ENCODE measurements at places on chromosomes 2 and 18. TPM values are rescaled to one million over a fixed set of nuclear protein-coding genes. Genes with fewer than 3 reads are reported as not detected.

The IL1RL2 gene
- not detected for total RNA-seq

GRCh38 chr2:220887876-220888275 is 684.2 kb downstream of the EPHA4 start:
- peaks cover 18% of the 10 kb centered on the region for H3K4me1 ChIP-seq
- peaks cover 6% of the 10 kb centered on the region for H3K36me3 ChIP-seq
- DNase-seq: no peak
- peaks cover 2% of the 10 kb centered on the region for H3K27me3 ChIP-seq
- no peak overlapping the region for H3K4me3 ChIP-seq
- no peak overlapping the region for H3K27ac ChIP-seq

GRCh38 chr2:76517574-76517909 is 806.8 kb upstream of the GCFC2 start:
- H3K27me3 ChIP-seq: no peaks in the 10 kb centered on the region
- H3K4me3 ChIP-seq: no peak overlapping the region
- H3K27ac ChIP-seq: no peak overlapping the region
- DNase-seq: no peak

The TMEM182 gene
- total RNA-seq: 1.5 TPM

DNA sequence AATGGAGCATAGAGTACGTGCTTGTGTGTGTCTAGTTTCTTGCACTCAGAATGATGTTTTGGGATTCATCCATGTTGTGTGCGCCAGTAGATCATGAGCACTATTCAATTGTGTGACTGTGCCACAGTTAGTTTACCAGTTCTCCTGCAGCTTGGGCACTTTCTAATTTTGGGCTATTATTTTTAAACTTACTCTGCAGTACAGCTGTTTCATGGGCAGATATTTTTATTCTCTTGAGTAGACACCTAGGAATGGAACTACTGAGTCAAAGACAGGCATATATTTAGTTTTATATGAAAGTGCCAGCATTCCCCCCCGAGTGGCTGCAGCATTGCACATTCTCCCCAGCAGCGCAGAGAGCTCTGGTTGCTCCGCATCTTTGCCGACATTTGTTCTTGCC is 74.8 kb downstream of the IL1R2 start:
- H3K4me1 ChIP-seq: peaks cover 66% of the 10 kb centered on the region
- peak overlapping the region; percentile 97 for H3K27ac ChIP-seq
- H3K27me3 ChIP-seq: no peaks in the 10 kb centered on the region
- DNase-seq: no peak
- peaks cover 20% of the 10 kb centered on the region for H3K36me3 ChIP-seq

GRCh38 chr2:7011356-7012083 is 94.3 kb downstream of the RNF144A start:
- H3K4me1 ChIP-seq: no peaks in the 10 kb centered on the region
- peak; percentile 41 for DNase-seq

- no peaks in the 10 kb centered on the region for H3K27me3 ChIP-seq
- no peaks in the 10 kb centered on the region for H3K4me1 ChIP-seq
- DNase-seq: no peak
- H3K4me3 ChIP-seq: no peak overlapping the region
- H3K36me3 ChIP-seq: no peaks in the 10 kb centered on the region
- H3K27ac ChIP-seq: no peak overlapping the region
Observed at GRCh38 chr18:76195601-76196000, 299.4 kb downstream of the ZNF516 start.

DNA sequence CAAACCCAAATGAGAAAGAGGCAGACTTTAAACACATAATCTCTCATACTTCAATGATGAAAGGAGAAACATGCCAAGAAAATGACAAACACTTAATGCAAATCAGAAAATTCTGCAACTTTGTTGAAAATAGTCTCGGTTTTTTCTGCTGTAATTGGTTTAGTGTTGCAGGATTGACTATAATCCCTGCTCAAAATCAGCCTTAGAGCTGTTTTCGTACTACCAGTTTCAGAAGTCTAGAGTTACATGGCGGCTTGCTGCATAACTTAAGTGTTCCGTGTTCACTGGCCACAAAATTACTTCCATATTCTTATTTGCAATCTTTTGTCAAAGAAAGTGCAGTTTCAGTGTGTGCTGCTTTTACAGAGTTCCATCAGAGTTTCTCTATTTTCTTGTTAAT is 48.9 kb upstream of the ITGAV start:
- no peaks in the 10 kb centered on the region for H3K36me3 ChIP-seq
- peaks cover 22% of the 10 kb centered on the region for H3K4me1 ChIP-seq
- peak; percentile 48 for DNase-seq
- peak overlapping the region; percentile 42 for H3K4me3 ChIP-seq
- H3K27ac ChIP-seq: peak overlapping the region; percentile 60
